NCI-H146 (cell line): ENCODE measurements at places on chromosomes 4 and X.

DNA sequence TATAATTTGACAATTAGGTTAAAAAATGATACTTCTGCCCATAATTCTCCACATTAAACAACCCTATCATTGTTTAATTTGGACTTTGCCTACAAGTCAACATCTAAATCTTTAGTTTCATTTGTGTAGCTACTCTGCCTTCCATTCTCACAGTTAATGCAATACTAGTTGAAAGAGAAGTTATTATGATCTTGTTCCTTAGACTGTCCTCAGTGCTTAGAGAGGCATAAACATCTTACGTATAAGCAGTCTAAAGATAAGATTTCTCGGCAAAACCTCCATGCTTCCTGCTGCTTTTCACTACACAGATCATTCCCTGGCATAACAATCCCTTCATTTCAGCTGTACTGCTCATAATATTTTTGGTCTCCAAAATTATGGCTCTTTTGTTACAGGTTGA, 105.1 kb upstream of the CAMK2D start:
- no peak for DNase-seq

- DNase-seq = no peak
These were observed 50.4 kb upstream of the IL13RA2 start for GRCh38 chrX:115067812-115068211.

DNA sequence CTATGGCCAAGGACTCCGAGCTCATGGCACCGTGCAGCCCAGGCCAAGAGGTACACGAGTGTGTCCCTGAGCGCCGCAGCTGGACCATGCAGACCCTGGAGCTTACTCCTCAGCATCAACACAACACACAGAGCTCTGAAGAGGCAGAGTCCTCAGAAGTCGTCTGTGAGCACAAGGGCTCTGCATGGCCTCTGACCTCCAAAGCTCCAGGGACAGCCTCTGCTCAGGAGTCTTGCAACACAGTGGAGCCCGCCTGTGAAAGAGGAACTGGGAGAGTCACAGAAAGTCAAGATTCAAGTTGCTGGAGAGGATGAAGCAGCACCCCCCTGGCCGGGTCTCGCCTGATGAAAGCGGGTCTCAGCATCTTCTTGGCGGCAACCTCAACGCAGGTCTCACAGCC, 2.9 kb downstream of the LRPAP1 start:
- DNase-seq = no peak

DNA sequence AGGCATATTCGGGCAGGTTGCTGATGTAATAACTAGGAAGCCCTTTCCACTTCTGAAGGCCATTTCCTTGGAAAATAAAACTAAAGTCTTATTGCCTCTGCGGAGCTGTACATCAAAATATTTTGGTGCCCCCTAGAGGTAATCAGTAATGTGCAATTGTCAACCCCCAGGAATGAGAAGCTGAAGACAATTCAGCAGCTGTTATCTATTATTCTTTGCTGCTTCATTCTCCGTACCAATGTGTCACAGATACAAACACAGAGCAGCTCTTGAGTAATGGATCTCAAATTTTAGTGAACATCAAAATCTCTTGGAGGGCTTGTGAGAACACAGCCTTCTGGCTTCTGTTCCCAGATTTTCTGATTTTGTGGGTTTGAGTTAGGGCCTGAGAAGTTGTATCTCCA, 3.5 kb upstream of the SLIT2 start:
- peak; percentile 40 for DNase-seq
